CD4-positive, CD25-positive, alpha-beta regulatory T cell (primary cell): ENCODE measurements at places on chromosomes 7 and 10.

GRCh38 chr10:86368046-86368445 is 1.5 kb upstream of the GRID1 start:
- DNase-seq, result no peak

- peak; percentile 16 for DNase-seq
These were observed 20.6 kb upstream of the RHOBTB1 start for GRCh38 chr10:60964257-60965235.

GRCh38 chr10:125441151-125441550 is 241.8 kb downstream of the TEX36 start:
- no peak for DNase-seq

DNA sequence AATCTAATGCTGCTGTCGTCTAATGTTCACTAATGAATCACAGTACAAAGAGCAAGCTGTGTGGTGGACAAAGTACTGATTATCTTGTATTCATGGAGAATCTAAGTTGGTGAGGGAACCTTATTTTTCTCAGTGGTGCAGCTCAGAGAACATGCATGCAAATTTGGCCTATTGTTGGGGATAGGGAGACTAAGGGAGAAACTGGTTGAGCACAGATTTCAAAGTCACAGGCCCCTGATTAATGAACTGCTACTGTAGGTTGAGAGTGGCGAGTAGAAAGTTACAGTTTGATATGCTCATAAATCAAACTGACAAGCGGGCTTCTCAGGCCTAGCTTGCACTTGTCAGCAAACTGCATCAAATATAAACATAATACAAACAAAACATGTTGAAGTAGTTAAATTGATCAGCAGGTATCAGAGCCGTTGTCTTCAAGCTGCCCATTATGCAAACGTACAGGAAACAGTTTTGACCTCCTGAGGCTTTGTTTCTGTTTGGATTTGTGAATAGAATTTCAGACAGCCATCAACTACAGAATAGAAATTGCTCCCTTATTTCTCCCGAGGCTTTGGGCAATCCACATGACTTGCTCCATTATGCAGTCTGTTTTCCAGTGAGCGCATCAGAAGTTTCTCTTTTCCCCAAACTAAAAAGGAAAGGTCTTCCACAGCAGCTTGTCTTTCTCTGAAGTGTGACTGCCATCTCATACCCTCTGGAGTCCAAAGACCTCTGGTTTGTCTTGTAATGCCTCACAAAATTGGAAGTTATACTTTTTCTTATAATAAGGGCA is 215.8 kb downstream of the FOXP2 start:
- no peak for DNase-seq

DNA sequence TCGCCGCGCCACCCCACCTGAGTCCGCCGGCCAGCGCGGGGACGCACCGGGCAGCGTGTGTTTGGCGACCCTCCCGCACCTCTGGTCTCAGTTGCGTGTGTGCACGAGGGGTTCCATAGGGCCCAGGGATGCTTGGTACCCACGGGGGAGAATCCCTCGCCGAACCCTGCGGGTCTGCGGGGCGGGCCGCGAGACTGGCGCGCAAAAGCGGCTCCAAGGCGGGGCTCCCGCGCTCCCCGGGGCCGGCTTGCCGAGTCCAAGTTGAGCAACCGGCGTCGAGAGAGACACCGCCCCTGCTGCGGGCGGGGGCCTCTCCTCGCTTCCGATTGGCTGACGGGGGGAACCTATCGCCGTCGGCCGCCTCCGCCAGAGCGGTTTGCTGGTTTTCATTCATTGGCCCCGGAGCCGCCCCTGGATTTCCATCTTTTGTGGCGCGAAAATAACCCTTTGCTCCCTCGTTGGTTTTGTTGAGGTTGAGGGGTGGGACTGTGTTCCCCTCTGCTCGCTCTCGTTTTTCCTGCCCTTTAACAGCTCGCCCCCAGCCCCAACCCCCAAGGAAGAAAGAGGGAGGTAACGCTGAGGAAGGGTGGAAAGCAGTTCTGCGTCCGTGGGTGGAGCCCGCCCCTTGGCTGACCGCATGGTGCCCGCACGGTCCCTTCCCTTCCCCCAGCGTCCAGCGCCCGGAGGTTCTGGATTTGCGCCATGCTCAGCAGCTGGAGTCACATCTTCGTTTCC is 4.0 kb upstream of the IGF2BP3 start:
- peak; percentile 93 for DNase-seq

- DNase-seq, result no peak
These were observed 7.8 kb upstream of the ABHD11 start for GRCh38 chr7:73746378-73746777.

DNA sequence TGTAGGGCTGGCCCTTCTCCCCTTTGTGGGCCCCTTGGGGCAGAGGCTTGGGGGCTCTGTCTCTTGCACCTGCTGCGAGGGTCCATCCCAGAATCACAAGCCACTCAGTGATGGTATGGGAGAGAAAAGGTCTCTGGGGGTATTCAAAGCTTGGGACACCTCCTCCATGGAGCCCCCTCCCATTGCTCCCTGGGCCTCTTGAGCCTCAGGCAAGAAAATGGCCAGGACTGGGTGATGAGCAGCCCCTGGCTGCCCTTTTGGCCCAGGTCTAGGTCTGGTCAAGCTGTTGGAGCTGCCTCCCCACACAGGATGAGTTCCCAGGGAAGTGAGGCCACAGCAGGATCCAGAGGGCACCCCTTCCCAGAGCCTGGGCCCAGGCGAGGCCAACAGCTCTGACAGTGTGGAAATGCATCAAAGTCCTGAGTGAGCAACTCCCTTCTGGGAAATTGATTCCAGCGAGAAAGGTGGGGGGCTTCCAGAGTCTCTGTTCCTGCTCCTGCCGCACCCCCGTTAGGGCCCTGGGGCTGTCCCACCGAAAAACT is 3.4 kb upstream of the MYL7 start:
- DNase-seq, result no peak

GRCh38 chr7:136900005-136900404 is 31.6 kb downstream of the CHRM2 start:
- DNase-seq, result no peak

- no peak for DNase-seq
These were observed 81.1 kb downstream of the PALS2 start for GRCh38 chr7:24654305-24654704.

DNA sequence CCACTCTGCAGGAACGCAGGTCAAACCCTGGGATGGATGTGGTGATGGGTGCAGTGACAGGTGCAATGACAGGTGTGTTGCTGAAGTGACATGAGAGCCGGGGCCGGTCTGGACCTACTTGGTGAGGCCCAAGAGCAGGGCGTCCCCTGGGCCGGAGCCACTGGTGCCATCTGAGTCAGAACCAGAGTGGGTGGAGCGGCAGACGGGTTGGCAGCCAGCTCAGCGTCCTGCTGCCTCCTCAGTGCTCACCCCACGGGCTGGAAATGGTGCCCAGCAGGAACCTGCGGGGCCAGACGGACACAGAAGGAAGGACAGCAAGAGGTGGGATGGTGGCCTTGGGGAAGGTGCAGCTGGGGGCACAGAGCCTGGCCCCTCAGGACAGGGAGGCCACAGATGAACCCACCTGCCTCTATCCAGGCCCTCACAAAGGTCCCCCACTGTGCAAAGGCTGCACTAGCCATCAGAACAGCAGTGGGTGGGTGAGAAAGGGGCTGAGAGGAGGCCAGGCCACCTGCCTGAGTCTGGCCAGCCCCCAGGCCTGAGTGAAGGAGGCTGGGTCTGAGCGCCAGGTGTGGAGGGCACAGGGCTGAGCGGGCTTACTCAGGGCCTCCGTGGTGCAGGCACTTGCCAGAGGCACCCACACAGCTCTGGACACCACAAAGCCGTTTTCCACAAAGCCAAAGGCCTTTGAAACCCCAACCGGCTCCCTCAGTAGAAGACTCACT is 129.0 kb upstream of the PPP2R2D start:
- DNase-seq, result no peak

GRCh38 chr7:26169271-26169670 is 17.3 kb downstream of the NFE2L3 start:
- no peak for DNase-seq

- no peak for DNase-seq
These were observed 407.5 kb upstream of the AUTS2 start for GRCh38 chr7:69190763-69191162.

DNA sequence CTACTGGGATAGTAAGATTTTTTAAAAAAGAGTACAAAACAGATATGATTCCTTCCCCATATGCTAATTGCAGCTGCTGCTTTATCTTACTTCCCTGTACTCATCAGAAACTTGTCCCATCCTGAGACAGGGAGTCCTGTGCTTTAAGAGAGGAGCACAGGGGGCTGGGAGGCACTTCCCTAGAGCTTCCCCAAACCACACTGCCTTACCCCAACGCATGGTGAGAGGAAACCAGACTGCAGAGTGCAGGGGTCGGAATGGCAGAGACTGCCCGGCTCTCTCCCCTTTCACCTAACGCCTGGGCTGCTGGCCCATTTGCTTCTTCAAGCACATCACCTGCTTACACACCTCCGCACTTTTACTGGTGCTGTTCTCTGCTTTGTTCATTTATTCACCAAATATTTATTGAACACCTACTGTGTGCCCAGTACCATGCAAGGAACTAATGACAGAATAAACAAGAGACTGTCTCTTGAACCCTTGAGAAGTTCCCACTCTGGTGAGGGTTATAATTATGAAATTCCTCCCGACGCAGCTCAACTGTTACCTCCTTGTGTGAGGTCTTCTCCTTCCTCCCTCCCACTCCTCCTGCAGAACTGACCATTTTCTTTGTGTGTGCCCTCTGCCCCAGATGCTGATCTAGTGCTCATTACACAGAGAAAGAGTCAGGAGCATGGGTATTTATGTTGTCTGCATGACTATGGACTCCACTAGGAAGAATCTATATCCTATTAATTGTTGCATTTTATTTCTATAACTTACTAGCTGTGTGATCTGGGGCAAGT is 289.7 kb downstream of the TCF7L2 start:
- DNase-seq, result no peak

GRCh38 chr7:16668978-16669377 is 23.0 kb downstream of the BZW2 start:
- DNase-seq, result no peak

- no peak for DNase-seq
These were observed 9.1 kb upstream of the HOXA13 start for GRCh38 chr7:27208998-27209397.

DNA sequence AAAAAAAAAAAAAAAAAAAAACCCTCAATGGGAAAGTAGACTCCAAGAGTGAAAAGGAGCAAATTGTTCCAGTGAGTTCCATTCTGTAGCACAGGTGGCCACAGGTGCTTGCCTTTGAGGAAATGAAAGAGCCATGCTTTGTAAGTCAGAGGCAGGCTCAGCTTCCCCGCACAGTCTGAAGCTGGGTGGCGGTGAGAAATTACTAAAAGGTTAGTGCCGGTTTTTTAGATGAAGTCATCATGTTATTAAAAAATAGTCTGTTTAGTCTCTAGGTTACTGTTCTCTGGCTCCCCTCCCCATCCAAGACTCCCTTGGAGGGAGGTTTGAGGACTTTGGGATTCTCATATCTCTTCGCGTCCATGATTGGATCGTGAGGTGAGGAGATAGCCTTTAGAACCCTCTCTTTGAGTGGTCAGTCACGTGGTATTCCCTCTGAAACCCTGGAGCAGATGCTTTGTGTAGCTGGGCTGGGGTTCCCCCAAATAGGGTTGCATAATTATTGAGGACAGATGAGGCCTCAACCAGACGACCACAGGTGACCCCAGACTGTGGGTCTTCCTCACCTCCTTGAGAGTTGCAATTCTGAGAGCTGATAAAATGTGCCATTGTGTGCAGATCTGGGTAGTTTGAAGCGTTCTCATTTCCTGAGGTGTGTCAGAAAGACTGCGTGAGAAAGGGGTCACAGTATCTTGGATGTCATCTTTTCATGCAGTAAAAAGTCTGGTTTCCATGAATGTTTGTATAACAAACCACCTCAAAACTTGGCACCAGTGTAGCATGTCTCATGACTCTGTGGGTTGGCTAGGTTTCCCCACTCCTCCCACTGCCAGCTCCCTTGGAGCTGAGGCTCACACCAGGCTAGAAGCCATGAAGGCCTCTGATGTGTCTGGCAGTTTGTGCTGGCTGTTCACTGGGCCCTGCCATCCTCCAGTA is 27.1 kb downstream of the OGDH start:
- DNase-seq, result peak; percentile 61

GRCh38 chr10:130551676-130552075 is 415.5 kb downstream of the GLRX3 start:
- DNase-seq, result no peak

DNA sequence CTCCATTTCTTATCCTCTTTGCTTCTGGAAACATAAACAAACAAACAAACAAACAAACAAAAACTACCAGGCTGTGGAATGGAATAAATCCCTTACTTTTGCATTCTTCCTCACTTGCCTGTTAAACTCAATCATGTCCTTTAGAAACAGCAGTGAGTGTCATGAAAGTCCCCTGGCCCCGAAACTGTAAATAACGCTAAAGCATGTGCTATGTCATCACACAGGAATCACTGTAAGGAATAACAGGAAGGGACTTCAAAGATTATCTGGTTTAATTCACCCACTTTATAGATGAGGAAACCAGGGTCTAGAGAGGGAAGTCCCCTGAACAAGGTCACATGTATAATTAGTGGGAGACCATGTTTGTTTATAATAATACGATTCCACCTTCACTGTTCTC is 159.4 kb upstream of the MEOX2 start:
- no peak for DNase-seq

DNA sequence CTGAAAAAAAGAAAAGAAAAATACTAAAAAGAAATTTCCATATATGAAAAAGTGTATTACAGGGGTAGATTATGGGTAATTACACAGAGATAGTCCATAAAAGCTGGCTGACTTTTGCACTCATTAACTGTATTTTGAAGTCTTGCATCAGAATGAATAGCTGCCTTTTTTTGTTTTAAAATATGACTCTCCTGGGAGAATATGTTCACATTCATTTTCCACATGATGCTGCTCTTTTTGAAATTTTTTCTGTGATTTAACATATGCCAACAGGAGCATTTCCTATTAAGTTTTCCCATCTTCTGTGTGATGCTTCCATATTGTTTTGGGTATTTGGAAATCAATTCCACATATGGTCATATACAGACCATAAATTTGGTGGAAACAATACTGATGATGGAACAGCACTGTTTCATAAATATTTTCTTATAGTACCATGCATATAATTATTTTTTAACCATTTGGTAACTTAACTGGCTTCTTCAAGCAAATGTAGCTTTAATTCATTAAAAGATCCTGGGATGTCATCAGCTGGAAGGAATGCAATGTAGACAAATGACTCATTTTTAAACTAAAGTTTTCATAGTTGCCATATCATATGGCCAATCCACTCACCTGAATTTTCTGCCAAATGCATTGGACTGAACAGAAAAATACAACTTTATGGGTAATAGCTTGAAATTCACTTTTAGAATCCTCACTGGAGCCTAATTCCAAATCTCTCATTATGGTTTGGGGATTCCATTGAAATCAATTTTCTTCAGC is 313.9 kb upstream of the GLI3 start:
- DNase-seq, result no peak

DNA sequence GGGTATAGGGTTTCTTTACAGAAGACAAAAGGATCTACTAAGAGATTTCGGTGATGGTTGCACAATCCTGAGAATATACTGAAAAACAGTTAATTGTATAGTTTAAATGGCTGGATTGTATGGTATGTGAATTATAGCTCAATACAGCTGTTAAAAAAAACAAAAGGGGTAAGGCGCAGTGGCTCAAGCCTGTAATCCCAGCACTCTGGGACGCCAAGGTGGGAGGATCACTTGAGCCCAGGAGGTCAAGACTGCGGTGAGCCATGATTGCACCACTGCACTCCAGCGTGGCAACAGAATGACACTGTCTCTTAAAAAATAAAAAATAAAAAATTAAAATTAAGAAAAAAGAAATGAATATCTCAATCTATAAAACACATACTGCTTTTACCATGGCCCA is 18.5 kb downstream of the ESYT2 start:
- DNase-seq, result no peak

- no peak for DNase-seq
These were observed 58.9 kb downstream of the MMRN2 start for GRCh38 chr10:86898511-86898910.
